ENCODE measurements at places on chromosomes 7 and 10. TPM values are rescaled to one million over a fixed set of nuclear protein-coding genes. Genes with fewer than 3 reads are reported as not detected.

The ZNF467 gene
- 2.2 TPM for total RNA-seq

The ZYX gene
- total RNA-seq: 111 TPM

The ADAM8 gene
- total RNA-seq: 67.3 TPM

The TSPAN12 gene
- total RNA-seq: not detected

The TSPAN33 gene
- total RNA-seq: 5.6 TPM

The ELFN1 gene
- total RNA-seq: not detected

The PPP3CB gene
- total RNA-seq: 17.0 TPM

The SLC29A4 gene
- 0.17 TPM for total RNA-seq

The AZGP1 gene
- not detected for total RNA-seq

The H2BK1 gene
- total RNA-seq: 1.6 TPM

The ETV1 gene
- not detected for total RNA-seq

The STEAP1B gene
- total RNA-seq: not detected

The WASHC2C gene
- total RNA-seq: 46.8 TPM

The RPP38 gene
- 10.6 TPM for total RNA-seq

The CFAP69 gene
- total RNA-seq: not detected

The MRPS16 gene
- total RNA-seq: 23.6 TPM

The TOMM7 gene
- 610 TPM for total RNA-seq

The FAM180A gene
- not detected for total RNA-seq

The GRID2IP gene
- total RNA-seq: 0.25 TPM

The SPDYE16 gene
- total RNA-seq: 0.25 TPM

The NRF1 gene
- 34.9 TPM for total RNA-seq
